CD8-positive, alpha-beta memory T cell (primary cell): ENCODE measurements at places on chromosomes 11 and 22. TPM values are rescaled to one million over a fixed set of nuclear protein-coding genes. Genes with fewer than 3 reads are reported as not detected.

DNA sequence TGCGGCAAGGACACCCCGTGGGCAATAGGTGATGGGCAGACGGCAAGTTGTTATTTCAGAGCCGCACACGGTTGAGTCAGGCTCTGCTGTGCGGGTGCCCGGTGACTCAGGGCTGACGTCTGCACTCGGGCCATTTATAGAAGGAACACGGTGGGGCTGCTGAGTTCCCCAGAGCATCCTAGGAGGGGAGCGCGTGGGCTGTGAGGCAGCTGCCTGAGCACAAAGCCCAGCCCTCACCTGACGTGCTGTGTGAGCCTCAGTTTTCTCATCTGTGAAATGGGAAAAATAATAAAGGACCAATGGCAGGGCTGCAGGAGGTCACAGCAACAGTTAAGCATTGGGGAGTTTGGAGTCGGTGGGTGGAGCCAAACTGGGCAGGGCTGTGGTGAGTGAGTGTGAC lies 11.3 kb upstream of the RHOD start:
- H3K36me3 ChIP-seq: no peaks in the 10 kb centered on the region
- no peaks in the 10 kb centered on the region for H3K27me3 ChIP-seq
- no peaks in the 10 kb centered on the region for H3K4me1 ChIP-seq
- no peak overlapping the region for H3K27ac ChIP-seq
- no peak overlapping the region for H3K4me3 ChIP-seq

DNA sequence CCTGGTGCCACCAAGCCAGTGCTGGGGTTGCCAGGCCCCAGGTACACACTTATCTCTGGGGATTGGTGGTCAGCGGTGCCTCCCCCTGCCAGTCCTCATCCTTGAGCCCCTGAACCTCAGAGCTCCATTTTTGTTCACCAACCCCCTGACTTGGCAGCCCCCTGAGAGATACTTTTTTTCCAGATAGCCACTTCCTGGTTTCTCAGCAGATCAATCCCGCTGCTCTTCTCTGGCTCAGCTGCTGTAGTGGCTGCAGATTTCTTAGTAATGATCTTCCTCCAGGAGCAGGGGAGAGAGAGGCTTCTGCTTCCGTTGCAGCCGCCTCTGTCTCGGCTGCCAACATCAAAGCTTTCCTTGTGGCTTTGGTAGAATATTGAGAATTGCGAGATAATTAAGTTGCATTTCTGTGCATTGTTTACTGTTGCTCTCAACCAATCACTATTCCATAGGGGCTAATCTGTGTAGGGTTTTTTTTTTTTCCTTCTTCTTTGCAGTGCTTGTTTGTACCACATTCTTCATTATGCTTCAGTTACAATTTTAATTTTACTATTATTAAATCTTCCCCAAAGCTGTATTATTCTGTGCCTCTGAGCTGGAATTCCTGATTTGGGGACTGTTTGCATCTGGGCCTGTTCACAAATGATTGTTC lies 92.1 kb downstream of the PKNOX2 start:
- H3K27me3 ChIP-seq: no peaks in the 10 kb centered on the region
- no peaks in the 10 kb centered on the region for H3K36me3 ChIP-seq
- no peak overlapping the region for H3K4me3 ChIP-seq
- no peak overlapping the region for H3K27ac ChIP-seq
- no peaks in the 10 kb centered on the region for H3K4me1 ChIP-seq

DNA sequence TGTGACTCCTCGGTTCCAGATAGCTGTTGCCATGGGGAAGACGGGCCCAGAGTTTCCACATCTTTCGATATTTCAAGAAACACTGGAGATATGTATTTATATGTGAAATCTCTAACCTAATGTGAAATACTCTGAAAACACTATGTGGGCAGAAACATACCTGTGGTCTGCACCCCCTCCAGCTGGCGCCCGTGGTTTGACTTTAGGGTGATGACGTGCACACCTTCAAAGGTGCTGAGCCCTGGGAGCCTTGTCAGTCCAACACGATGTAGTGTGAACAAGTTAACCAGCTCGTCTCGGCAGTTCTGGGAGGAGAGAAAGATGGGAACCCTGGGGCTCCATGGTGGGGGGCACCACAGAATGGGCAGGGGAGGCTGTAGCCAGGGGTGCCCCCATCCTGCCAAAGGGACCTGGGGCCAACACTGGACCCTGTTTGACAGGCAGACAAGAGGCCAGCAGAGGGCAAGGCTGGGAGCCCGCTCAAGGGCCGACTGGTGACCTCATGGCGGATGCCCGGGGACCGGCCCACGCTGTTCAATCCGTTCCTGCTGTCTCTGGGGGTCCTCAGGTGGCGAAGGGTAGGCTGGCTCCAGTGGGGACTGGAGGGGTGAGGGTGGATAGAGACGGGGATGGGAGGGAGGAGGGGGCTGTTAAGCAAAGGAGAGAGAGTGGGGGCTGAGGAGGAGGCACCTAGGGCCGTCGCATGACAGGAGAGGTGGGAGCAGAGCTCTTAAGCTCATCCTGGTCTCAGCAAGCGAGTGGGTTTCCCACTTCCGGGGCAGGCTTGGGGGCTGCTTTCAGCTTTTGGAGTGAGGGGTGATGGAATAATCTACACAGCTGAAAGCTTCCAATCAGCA lies 43.8 kb downstream of the TRIOBP start:
- no peak overlapping the region for H3K27ac ChIP-seq
- DNase-seq: no peak
- H3K27me3 ChIP-seq: no peaks in the 10 kb centered on the region
- H3K36me3 ChIP-seq: no peaks in the 10 kb centered on the region
- H3K4me3 ChIP-seq: no peak overlapping the region

DNA sequence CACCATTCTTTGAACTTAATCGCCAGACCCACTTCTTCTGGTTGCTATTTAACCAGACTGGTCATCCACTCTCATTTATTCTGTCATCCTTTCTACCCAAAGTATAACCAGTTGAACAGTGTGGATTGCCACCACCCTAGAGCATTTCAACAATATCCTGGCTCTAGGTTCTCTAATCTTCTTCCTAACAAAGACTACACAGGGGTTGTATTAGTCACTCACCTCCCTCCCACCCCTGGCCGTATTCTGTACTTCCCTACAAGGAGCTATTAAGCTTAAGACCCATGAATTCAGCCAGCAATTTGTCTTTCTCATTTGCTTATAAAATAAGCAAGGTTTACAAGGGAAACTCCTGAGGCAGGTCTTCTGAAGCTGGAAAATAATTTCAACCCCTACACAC lies 46.9 kb upstream of the CEP126 start:
- H3K27ac ChIP-seq: no peak overlapping the region
- DNase-seq: no peak
- no peaks in the 10 kb centered on the region for H3K36me3 ChIP-seq
- no peak overlapping the region for H3K4me3 ChIP-seq
- no peaks in the 10 kb centered on the region for H3K4me1 ChIP-seq

- H3K4me1 ChIP-seq: no peaks in the 10 kb centered on the region
Observed at GRCh38 chr11:12502046-12502445, 124.7 kb downstream of the PARVA start.

GRCh38 chr22:49717322-49717919 lies 110.3 kb downstream of the BRD1 start:
- no peaks in the 10 kb centered on the region for H3K36me3 ChIP-seq
- no peak overlapping the region for H3K27ac ChIP-seq
- DNase-seq: no peak
- H3K4me1 ChIP-seq: no peaks in the 10 kb centered on the region

Gene TMEM218
- total RNA-seq: 22.5 TPM

Gene KRTAP5-5
- not detected for total RNA-seq

Gene C11orf16
- total RNA-seq: not detected

Gene RASD2
- total RNA-seq: 0.24 TPM
